GM12878 (cell line): ENCODE measurements at places on chromosomes 6 and 20. TPM values are rescaled to one million over a fixed set of nuclear protein-coding genes. Genes with fewer than 3 reads are reported as not detected.

The PCSK2 gene
- not detected in 2 replicates for total RNA-seq

GRCh38 chr20:53598140-53599043 is 4.8 kb upstream of the ZNF217 start:
- DNase-seq, result no peak

DNA sequence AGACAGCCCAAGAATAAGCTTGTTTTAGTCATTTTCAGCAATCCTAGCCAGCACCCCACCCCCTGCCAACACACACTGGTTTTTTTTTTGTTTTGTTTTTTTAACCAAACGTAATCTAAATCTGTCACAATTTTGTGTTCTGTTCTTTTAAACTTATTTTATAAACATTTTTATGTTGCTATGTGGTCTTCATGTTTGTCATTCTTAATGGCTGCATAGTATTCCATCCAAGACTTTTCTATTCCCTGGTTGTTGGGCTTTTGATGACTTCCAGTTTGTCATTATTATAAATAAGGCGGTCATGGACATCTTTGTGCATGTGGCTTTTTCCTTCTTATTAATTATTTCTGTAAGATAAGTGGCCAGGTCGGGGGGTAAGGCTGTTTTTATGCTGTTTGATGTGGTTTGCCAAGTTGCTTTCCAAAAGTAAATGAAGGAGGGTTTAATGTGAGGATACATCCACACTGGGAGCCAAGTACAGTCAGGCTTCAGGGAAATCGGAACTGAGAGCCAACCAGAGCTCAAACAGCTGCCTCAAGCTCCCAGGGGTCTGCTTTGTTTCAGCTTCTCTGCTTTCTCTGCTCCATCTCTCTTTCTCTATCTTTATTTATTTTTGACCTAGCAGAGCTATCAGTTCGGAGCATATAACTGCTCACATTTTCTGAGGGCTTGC is 125.8 kb downstream of the VEGFA start:
- no peak for DNase-seq

DNA sequence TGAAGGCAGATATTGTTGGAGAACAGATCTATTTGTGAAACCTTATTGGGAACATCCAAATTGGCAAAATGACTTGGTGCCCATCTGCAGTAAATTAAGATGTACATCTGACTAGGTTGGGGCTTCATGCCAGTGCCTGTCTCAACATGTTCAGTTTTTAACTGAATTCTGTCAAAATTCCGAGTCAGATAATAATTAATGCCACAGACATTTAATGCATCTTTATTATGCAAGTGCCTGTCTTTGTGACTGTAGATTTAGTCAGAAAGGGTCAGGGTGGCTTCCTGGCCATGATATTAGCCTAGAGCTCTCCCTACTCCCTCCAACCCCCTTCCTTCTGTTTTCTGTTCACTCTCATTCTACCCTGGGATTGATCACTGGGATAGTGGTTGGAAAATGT is 199.3 kb upstream of the FLRT3 start:
- no peak for DNase-seq

The STX11 gene
- 20.9 and 23.2 TPM in 2 replicates for total RNA-seq

DNA sequence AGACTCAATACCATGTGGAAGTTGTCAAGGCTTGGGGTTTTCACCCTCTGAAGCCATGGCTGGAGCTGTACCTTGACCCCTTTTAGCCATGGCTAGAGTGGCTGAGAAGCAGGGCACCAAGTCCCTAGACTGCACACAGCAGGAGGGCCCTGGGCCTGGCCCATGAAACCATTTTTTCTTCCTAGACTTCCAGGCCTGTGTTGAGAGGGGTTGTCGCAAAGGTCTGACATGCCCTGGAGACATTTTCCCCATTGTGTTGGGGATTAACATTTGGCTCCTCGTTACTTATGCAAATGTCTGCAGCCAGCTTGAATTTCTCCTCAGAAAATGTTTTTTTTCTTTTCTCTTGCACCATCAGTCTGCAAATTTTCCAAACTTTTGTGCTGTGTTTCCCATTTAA is 196.4 kb downstream of the SLC16A10 start:
- DNase-seq, result no peak

The KATNA1 gene
- 17.7 and 18.4 TPM in 2 replicates for total RNA-seq

GRCh38 chr6:157227202-157228166 is 95.8 kb downstream of the TMEM242 start:
- no peak for DNase-seq

DNA sequence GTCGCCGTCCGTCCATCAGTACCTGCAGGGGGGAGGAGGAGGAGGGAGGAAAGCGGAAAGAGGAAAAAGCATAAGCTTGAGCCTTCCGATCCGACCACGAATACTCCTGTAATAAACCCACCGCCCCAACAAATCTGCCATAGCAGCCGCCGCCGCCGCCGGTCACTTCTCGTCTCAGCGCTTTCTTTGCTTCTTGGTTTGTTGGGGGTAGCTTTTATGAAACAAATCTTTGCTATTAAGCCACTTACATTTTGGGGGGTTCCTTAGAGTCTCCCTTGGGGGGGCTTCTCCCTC is 277 bp downstream of the ADGRB3 start:
- no peak for DNase-seq

The ECT2L gene
- not detected in 2 replicates for total RNA-seq

DNA sequence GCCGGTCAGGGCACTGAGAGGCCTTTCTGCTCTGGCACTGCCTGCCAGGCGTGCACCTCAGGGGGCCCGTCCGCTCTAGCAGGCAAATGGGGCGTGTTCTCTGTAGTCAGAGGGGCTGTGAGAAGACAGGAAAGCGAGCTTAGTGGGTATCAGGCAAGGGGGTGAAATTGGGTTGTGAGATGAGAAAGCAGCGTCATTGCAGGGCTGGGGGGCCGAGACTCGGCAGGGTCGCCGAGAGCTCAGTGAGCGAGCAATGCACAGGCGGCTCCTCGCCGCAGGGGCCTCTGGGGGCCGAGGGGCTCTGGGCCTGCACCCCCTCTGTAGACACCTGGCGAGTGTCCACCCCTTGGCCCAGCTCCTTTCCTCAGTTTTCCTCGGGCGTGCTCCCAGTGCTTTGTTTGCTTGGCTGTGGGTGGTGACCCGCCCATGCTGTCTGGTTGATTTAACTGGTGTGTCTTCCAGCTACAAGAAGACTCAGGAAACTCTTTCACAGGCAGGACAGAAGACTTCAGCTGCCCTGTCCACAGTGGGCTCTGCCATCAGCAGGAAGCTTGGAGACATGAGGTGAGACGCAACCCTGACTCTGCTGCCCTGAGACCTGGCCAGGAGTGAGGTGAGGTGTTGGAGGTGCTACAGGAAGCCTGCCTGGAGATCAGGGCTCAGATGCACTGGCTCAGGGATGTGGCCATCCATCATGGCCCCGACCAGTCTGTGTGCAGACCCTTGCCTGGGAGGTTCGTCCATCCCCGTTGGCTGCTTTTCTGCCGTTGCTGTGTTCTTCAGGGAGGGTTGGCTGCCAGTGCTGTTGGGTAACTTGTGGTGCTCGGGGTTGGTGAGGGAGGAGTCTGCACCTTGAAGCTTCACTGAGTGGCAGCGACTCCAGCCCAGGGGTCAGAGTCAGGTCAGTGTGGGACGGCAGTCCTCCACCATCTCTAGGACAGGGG is 12.4 kb upstream of the DNAJC5 start:
- DNase-seq, result no peak

GRCh38 chr6:5767471-5767870 is 239.3 kb downstream of the NRN1 start:
- DNase-seq, result no peak

DNA sequence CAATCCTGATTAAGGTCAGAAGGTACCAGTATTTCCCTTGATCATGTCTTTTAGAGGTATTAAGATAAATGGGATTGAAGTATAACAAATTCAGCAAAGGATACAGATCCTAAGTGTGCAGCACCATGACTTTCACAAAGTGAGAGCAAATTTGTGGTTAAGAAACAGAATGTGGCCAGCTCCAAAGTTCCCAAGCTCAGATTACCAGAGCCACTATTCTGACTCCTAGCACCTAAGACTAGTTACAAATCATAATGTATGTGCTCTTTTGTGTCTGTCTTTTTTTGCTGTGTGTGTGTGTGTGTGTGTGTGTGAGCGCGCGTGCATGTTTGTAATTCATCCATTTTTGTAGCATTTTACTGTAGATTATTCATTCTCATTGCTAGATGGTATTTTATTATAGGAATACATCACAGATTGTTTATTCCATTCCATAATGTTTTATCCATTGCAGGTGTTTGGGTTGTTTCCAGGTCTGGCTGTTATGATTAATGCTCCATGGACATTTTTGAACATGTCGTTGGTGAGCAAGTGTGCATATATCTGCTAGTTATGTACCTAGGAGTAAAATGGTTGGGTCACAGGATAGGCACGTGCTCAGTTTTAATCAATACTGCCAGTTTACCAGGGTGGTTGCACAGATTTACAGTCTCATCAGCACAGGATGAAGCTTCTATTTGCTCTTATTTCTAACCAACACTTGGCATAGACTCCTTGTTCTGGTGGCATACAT is 314.0 kb upstream of the JAG1 start:
- no peak for DNase-seq

GRCh38 chr6:38443352-38444144 is 196.2 kb downstream of the BTBD9 start:
- no peak for DNase-seq

DNA sequence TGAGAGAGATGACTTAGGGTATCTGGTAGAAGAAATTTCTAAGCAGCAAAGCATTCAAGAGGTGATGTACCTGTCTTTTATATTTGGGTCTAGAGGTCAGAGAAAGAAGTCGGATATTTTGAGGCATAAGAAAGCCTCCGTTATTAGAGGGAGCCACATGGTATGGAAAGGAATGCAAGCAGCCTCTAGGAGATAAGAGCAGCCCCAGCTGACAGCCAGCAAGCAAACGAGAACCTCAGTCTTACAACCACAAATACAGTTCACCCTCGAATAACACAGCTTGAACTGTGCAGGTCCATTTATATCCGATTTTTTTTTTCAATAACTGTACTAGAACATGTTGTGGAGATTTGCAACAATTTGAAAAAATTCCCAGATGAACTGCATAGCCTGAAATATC is 190.7 kb upstream of the VGLL2 start:
- DNase-seq, result no peak

The HLA-DRA gene
- total RNA-seq, result 2,040 and 2,127 TPM in 2 replicates

The ULBP3 gene
- total RNA-seq, result not detected in 2 replicates

DNA sequence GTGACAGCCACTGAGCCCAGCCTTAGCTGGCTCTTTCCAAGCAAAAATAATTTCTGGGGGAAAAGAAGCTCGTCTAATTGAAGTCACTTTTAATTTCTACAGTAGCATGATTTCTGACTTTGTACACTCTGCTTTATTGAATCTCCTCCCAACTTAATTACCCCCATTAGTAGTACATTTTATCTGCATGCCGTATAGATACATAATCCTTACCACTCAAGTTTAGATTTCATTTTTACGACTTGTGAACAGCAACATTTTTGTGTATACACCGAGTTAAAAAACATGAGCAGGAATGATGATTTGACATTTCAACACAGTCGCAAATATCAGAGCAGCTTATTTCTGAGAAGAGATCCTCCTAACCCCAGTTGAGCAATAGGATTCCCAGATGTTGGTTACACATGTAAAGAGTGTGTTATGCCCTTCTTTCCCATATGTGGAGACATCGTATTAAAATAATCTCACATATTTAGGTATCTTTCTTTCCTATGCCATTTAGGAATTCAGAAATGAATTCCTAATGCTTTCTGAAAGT is 127.3 kb upstream of the MTHFD1L start:
- DNase-seq, result no peak

The SCRT2 gene
- total RNA-seq, result not detected in 2 replicates
